Left hindlimb (tissue), 1 donor: ENCODE measurements at places on chromosomes 5 and 9.

GRCh38 chr5:57675236-57675635 lies 192.6 kb upstream of the ACTBL2 start:
- no peak for DNase-seq

GRCh38 chr9:136853596-136854112 lies 1.5 kb downstream of the MAMDC4 start:
- no peak for DNase-seq

DNA sequence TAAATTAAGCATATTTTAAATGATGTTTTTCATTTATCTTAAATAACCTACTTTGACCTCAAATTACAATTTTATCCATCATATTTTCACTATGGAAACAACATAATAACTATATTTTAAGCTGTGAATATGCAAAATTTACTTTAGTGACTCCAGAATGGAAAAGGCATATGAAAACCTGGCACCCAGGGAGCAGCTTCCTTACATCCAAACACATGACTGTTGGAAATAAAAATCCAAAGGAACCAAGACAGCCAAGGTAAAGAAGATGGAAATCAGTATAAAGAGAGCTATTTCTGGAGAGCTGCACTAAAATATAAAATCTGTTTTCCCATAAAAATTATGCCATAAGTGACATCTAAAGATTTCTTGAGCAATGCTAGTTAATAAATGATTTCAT lies 140.3 kb upstream of the FTMT start:
- no peak for DNase-seq

- no peak for DNase-seq
Observed at GRCh38 chr5:174338185-174339010, 292.9 kb downstream of the NSG2 start.

GRCh38 chr9:135647884-135648283 lies 8.5 kb upstream of the GLT6D1 start:
- DNase-seq: no peak

DNA sequence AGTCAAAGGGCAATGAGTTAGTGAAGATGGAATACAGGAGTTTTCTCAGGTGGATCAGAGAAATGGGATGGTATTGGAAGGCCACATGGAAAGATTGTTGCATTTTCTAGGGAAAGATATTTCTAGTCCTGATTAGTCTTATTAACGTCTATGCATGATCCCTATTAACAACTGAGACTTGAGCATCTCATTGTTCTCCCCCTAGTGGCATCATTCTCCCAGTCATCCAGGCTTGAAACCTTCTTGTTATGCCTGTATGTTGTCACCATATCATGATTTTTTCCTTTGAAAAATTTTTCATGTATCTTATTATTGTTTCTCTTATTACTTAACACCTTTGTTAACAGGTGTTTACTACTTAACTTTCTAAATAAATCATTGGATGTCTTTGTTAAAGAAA lies 34.4 kb downstream of the KIF2A start:
- DNase-seq: no peak

DNA sequence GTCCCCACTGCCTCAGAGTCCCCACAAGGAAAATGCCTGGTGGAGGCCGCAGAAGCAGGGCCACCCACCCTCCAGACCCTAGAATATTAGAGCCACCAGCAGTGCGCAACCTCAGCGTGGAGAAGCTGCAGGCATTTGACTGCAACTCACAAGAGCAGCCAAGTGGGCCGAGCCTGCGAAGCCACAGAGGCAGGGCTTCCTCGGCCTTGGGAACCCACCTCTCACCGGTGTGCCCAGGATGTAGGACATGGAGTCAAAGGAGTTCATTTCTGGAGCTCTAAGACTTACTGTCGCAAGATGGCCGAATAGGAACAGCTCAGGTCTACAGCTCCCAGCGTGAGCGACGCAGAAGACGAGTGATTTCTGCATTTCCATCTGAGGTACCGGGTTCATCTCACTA lies 397.9 kb upstream of the PIK3R1 start:
- no peak for DNase-seq

DNA sequence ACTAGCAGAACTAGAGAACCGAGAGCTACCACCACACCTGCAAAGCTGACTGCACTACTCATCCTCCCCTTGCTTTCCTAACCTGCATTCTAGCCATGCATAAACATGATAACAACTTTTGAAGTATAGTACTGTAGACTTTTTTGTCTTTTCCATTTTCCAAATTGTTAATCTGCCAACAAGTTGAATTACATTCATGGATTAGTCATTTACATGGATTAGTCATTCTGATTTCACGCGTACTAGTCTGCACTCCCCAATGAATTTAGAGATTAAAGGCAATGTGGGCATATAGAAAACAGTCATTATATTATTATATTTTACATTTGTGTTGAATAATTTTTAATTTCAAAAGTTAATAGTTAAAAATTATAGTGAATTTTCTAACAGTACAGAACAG lies 81.4 kb downstream of the EDIL3 start:
- no peak for DNase-seq

- no peak for DNase-seq
Observed at GRCh38 chr5:129077433-129078075, 17.0 kb upstream of the ISOC1 start.

- no peak for DNase-seq
Observed at GRCh38 chr9:10706788-10707187, 94.0 kb upstream of the PTPRD start.

- DNase-seq: peak; percentile 84
Observed at GRCh38 chr9:129570450-129571297, 50.2 kb downstream of the C9orf50 start.

DNA sequence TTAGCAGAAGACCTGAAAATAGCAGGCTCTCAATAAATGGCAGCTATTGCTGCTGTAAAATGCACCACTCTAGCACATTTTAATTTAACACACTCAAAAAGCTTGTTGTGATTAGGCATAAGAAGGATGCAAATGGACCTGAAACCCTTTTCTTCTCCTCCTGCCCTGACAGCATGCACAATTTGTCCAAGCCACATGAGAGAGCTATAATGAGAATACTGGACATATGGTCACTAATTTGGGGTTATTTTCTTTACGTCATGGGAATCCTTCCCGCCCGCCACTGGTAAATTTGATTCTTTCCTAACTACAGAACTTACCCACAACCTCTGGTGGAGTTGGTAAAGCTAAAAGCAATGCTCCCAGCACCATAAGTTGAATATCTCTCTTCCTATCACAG lies 62.1 kb downstream of the TRIM32 start:
- DNase-seq: no peak

DNA sequence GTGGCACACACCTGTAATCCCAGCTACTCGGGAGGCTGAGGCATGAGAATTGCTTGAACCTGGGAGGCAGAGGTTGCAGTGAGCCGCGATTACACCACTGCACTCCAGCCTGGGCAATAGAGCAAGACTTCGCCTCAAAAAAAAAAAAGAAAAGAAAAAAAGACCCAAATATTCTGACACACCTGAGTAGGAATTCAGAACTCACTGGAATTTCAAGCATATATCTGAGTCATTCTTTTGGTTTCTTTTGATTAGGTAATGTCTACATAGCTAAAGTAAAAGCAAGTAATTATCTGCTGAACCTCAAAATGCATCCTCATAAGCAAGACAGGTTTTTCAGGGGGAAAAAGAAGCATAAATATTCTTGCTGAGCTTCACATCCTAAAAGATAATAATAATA lies 35.9 kb downstream of the ANKRD31 start:
- no peak for DNase-seq

GRCh38 chr9:127741831-127742434 lies 6.8 kb upstream of the TOR2A start:
- no peak for DNase-seq

DNA sequence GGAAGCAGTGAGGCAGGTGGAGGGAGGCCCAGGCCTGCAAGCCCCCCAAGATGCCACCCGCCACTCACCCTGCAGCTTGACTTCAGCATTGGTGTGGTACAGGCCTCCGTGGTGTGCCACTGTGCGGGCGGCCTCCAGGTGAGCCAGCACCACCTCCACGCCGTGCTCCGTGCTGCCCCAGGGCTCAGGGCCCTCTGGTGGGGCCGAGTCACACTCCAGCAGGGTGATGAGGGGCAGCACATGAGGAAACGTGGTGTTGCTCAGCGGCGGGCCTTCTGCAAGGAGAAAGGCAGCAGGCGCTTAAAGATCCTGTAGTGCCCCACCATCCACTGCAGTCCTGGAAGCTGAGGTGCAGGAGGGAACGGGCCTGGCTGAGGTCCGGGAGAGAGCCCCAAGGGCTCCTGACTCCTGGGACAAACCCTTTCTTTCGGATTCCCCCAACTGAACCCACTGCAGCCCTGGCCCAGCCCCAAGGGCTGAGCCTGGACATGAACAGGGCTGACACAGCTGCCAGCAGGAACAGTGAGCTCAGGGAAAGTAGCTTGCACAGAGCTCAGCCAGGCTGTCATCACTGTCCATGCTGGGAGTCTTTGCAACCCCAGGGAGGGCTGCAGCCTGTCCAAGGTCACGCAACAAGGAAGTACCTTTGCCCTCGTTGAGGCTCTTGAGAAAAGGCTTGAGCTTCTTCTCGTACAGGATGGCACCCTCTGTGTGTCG lies 4.7 kb upstream of the TOR2A start:
- no peak for DNase-seq

GRCh38 chr9:18346745-18347144 lies 127.2 kb upstream of the ADAMTSL1 start:
- no peak for DNase-seq

DNA sequence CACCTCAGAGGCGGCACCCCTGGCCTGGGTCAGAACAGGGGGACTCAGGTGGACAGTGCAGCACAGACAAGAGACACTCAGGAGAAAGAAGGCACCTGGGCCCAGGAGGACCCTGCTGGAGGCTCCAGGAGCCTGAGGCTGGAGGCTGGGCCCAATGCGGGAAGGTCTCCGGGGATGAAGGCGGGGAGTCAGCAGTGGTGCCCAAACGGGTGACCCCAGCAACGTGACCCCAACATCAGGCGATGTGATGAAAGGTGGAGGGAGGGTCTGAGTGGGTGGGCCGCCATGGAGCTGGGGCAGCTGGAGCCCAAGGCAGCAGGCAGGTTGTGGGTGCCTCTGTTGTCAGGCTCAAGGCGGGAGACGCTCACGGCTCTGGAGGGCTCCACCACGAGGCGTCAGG lies 37.5 kb downstream of the LPCAT1 start:
- DNase-seq: no peak

DNA sequence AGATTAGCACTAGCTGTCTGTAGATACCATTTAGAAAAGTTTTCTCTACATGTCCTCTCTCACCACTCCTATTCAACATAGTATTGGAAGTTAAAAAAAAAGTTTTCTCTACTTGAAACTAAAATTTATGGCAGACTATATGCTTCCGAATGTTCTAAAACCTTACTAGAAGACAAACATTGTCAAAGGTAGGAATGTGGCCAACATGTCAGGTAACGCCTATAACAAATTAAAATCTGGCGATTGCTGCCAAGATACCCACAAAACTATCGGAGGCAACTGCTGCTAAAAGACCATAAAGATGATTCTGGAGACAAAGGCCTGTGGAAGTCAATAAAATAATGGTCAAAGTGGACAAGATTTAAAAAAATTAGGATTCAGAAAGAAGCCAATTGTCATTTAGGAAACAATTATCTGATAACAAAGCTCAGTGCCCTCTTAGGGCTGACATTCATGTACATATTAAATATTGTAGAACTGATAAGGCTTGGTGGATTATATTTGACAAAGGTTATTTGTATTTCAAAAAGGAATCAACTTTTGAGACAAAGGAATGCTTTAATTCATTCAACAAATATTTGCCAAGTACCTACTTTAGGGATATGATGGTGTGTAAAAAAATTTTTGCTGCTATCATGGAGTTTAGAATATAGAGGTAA lies 52.7 kb downstream of the CDKN2A start:
- DNase-seq: no peak

- DNase-seq: no peak
Observed at GRCh38 chr9:70954126-70954525, 167.3 kb downstream of the TRPM3 start.

DNA sequence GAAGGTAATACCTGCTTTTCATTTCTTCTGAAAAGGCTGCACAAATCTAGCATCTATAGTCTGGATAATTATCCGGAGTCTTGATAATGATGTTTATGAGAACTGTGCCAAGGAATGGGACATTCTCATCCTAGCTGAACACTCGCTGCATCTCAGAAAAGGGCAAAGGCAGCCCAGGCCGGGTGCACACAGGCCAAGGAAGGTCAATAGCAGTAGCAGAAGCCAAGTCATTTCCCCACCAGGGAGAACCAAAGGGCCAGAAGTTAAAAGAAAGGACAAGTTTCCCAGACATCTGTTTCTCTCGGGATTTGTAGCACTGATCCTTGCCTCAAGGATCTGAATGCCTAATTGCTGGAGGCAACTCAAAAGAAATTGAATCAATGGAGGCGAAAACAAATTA lies 66.1 kb upstream of the ANKRD55 start:
- no peak for DNase-seq

GRCh38 chr5:174436750-174437149 lies 287.6 kb upstream of the MSX2 start:
- no peak for DNase-seq

DNA sequence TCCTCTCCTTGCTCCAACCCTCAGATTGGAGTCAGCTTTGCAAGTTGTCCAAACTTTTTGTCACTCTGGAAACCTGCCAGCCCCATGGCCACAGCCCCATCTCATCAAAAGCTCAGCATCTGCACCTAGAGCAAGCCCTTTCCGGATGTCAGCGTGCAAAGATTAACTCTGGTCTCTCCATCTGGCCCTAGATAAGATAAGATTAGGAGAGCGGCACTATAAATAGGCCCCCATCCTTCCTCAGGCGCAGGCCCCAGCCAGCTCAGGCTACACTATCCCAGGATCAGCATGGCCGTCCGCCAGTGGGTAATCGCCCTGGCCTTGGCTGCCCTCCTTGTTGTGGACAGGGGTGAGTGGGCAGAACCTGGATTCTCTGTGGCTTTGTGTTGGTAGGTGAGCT lies at the start of gene SPINK4:
Gene SPINK4, plus strand, starts transcription at position 247 of the 400 bp plus-strand sequence. Its CDS starts 42 bp downstream, at position 289.
- DNase-seq: no peak

- no peak for DNase-seq
Observed at GRCh38 chr9:95138474-95138873, 179.0 kb downstream of the FANCC start.

DNA sequence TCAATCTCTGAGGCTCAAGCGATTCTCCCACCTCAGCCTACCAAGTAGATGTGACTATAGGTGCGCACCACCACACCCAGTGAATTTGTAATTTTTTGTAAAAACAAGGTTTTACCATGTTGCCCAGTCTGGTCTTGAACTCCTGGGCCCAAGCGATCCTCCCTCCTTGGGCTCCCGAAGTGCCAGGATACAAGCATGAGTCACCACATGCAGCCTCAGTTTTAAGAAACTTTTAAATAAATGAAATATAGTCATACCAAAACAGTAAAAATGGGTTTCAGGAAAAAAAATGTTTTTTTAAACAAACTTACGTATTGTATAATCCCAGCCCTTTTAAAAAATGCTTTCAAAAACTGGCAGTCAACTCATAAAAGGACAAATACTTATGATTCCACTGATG lies 26.6 kb downstream of the FXN start:
- no peak for DNase-seq

DNA sequence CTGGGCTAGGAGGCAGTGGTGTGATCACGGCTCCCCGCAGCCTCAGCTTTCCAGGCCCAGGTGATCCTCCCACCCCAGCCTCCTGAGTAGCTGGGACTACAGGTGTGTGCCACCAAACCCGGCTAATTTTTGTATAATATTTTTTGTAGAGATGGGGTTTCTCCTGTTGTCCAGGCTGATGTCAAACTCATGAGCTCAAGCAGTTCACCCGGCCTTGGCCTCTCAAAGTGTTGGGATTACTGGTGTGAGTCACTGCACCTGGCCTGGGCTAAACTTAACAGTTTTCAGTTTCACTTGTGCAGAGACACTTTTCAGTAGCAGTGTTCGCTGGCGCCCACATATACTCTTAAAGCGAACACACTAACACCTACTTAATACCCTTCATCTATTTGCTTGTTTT lies 205.6 kb upstream of the ZNF608 start:
- DNase-seq: no peak

GRCh38 chr5:146888351-146888978 lies 9.9 kb upstream of the PPP2R2B start:
- no peak for DNase-seq

- no peak for DNase-seq
Observed at GRCh38 chr5:92492908-92493307, 1088.1 kb downstream of the NR2F1-AS1 start.
